ENCODE measurements at places on chromosomes 16 and 17.

GRCh38 chr17:82823004-82823403 lies 16.8 kb downstream of the ZNF750 start:
- no peak for DNase-seq

DNA sequence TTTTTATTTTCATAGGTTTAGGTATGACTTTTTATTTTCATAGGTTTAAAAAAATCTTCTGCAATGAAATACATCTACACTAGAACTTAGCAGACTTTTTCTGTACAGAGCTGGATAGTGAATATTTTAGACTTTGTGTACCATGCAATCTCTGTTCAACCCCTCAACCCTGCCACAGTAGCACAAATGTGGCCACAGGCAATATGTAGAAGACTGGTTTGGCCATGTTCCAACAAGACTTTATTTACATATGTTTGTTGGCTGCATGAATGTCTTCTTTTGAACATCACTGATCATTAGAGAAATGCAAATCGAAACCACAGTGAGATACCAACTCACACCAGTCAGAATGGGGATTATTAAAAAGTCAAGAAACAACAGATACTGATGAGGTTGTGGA lies 229.2 kb downstream of the SHISA9 start:
- no peak for DNase-seq

DNA sequence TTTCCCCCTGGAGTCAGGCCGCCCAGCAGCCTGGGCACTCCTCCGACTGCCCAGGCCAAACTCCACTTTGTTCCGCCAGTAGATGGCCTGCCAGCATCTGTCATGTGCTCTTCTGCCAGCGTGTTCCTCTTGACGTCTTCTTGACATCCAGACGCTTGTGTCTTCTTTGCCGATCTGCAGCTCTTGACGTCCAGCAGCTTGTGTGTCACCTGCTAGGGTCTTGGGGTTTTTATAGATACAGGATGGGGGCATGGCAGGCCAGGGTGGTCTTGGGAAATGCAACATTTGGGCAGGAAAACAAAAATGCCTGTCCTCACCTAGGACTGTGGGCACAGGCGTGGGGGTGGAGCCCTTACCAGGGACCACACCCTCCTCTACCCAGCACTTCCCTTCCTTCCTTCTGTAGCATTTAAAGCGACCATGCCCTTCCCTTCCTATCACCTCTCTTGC lies 88.7 kb downstream of the BMERB1 start:
- DNase-seq, result no peak

DNA sequence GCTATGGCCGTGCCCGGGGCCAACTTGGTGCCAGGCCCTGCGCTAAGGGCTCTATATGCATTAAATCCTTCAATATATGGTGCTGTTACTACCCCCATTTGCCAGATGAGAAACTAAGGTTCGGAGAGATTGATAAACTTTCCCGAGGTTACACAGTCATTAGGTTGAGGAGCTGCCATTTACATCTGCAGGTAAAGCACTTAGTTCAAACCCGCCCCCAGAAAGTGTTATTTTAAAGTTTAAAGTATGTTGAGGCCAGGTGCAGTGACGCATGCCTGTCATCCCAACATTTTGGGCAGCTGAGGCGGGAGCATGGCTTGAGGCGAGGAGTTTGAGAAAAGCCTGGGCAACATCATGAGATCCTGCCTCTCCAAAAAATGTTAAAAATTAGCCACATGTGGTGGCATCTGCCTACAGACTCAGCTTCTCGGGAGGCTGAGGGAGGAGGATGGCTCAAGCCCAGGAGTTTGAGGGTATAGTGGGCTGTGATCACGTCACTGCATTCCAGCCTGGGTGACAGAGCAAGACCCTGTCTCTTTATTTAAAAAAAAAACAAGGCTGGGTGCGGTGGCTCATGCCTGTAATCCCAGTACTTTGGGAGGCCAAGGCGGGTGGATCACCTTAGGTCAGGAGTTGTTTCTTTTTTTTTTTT lies 264.7 kb downstream of the PARN start:
- DNase-seq, result no peak

DNA sequence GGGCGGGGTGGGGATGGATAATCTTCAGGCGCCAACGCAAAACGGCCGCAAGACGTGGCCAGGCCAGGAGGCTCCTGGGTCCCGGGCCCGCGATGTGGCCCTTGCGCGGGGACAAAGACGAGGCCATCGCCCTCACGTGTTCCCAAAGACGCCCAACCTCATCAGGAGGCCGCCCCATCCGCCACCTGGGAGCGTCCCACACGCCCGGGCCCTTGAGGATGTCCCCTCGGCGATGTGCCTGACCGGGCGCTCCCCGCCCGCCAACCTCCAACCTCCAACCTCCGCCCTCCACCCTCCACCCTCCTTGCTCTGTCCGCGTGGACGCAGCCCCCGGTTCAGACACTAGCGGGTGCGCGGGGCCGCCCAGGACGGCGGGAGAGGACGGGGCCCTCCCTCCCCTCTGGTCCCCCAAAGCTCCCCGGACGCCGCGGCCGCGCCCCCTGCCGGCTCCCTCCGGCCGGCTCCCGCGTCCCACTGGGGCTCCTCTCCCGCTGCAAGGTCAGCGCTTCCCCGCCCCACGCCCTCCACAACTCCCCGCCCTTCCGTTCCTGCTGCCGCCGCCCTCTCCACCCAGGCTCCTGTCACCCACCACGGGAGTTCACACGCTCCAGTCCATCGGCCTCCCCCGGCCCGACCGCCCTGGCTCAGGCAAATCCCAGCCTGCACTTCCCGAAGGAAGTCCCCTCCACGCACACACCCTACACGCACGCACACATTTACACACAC lies 250.8 kb upstream of the RPL38 start:
- no peak for DNase-seq

DNA sequence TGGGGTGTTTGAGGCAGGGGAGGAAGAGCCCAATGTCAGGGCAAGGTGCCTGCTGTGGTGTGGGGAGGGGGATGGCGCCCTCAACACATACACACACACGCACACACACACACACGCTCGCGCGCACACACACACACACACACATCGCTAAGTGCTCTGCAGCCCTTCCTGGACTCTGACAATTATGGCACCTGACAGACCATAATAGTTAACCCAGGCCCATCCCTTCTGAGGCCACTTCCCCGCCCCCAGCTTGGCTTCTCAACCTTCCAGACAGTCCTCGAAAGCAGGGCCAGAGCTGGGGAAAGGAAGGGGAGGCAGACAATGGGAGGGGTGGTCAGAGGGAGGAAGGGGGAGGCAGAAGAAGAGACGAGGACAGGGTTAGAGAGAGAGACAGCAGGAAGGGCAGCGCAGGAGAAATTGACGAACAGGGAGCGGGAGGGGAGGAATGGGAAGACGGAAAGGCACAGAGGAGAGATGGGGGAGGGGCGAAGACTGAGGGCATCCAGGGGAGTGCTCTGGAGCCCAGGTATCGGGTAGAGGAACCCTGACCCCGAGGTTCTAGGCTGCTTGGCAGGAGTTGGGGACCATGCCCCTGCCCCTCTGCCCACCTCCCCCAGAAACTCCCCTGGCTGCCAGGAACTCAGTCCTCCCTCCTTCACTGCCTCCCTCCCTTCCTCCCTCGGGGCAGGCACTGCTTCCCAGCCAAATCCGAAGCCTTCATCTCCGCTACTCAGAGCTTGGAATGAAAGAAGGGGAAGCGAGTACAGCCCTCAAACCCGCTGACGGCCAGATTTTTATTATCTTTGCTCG lies 4.0 kb downstream of the SRCIN1 start:
- no peak for DNase-seq

DNA sequence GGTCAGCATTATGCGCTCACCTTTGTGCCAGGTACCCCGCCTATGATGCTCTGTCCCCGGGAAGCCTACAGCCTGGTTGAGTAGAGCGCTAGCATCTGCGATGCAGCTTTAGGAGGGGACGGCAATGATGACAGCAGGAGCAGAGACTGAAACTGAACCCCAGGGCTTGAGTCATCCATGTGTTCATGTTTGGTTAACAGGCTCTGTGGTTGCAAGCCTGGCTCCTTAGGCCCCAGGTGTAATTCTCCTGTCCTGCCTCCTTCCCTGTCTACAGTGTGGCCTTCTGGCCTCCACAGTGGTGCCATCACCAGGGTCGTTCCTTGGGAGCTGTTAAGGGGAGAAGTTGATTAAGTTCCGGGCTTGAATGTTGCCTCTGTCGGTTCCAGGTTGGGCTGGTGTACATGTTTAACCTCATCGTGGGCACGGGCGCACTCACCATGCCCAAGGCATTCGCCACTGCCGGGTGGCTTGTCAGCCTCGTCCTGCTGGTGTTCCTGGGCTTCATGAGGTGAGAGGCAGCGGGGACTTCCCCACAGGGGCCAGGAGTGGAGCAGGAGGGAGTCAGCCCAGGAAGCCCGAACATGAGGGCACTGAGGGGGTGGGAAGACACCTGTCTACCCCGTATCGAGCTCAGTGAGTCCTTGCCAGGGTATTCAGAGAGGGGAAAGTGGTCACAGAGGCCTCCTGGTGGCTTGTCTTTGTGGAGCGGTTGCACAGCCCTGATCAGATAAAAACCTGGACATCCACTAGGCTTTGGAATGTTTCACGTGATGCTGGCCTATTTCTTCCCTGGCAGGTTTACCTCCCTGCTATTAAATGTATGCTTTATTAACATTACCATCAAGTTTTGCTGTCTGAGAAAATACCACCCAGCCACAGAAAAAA lies 9.2 kb upstream of the NAT9 start:
- no peak for DNase-seq

GRCh38 chr17:1931844-1932579 lies 93.1 kb downstream of the RTN4RL1 start:
- DNase-seq, result no peak

DNA sequence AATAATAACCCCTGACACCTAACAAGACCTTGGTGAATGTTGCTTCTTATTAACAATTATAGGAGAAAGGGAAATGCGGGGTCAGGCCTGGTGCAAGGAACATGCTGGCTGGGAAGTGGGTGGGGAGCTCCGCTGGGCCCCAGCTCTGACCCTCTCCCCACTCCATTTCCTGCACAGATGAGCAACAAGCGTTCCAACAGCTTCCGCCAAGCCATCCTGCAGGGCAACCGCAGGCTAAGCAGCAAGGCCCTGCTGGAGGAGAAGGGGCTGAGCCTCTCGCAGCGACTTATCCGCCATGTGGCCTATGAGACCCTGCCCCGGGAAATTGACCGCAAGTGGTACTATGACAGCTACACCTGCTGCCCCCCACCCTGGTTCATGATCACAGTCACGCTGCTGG lies 23.0 kb downstream of the RHBDL3 start:
- no peak for DNase-seq

- DNase-seq, result no peak
These were observed 18.8 kb upstream of the TMEM220 start for GRCh38 chr17:10748531-10749181.

DNA sequence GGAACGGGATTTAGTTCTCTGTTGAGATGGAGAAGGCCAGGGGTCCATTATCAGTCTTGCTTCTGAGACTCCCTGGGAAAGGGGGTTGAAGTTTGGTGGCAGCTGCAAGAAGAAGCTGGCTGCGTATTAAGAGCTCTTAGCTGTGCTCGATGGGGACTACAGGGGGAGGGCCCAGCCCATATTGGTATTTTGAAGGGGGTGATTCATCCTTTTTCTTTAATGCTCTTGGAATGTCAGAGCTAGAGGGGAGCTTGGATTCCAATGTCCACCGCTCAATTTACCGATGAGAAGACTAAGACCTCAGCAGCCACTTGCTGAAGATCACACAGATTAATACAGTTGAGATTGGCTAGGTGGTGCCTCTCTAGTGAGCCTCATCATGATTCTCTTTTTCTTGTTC lies 5.0 kb downstream of the NOG start:
- no peak for DNase-seq

DNA sequence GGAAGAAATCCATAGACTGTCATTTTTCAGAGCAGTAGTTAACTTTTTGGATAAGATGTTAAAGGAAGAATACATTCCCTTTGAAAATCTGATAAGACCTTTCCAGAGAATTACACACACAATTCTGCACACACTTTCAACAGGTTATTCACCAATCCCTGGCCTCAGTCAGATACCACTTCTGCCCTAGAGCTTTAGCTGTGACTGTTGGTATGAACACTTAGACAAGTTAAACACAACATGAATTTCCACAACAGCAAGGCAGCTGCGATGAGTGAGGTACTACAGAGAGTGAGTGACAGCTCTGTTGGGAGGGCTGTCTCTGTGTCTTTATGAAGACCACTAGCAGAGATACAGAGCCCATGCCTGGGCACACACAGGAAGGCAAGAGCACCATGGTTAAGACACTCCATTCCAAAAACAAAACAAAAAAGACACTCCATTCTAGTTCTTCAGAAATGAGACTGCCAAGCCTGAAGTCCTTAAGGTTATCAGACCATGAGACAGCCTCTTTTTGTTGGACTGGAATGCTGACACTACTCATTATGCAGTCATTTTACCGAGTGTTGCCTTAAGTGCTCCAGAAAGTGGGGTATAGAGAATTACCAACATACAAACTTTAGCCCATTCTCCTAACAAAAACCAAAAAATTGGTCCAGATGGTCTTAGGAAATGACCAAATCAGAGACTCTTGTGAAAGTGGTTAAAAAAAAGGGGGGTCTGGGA lies 42.4 kb downstream of the TOM1L2 start:
- no peak for DNase-seq

GRCh38 chr16:72836985-72837384 lies 210.9 kb downstream of the ZFHX3 start:
- DNase-seq, result no peak

- no peak for DNase-seq
These were observed 30.9 kb upstream of the ABCA3 start for GRCh38 chr16:2371421-2371820.

DNA sequence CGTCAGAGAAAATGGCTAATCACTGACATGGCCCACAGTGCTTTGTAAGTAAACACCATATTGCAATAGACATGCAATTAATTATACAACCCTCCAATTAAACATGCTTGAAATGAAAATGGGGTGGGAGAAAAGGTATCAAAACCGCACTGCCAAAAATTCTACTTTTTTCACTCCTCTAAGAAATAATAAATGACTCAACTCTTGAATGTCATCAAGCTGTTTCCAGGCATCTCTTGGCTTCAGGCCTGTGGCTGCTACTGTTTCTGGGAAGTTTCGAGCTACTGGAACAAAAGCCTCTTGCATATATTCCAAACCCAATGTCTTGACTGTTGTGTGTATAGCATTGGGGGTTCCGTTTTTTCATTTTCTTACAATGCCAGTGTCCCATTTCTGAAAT lies 412.6 kb downstream of the RBFOX1 start:
- no peak for DNase-seq

Measured in activated T-helper 9 cell treated with anti-CD3 and anti-CD28 coated beads, Interleukin-2, amount 50 U/mL, for 16 hours (primary cell).